ENCODE measurements at places on chromosomes 6 and 20.

- DNase-seq, result no peak
These were observed 706 bp upstream of the SNX14 start for GRCh38 chr6:85594197-85594930.

GRCh38 chr6:43953256-43953655 lies 174.0 kb downstream of the MRPL14 start:
- no peak for DNase-seq

DNA sequence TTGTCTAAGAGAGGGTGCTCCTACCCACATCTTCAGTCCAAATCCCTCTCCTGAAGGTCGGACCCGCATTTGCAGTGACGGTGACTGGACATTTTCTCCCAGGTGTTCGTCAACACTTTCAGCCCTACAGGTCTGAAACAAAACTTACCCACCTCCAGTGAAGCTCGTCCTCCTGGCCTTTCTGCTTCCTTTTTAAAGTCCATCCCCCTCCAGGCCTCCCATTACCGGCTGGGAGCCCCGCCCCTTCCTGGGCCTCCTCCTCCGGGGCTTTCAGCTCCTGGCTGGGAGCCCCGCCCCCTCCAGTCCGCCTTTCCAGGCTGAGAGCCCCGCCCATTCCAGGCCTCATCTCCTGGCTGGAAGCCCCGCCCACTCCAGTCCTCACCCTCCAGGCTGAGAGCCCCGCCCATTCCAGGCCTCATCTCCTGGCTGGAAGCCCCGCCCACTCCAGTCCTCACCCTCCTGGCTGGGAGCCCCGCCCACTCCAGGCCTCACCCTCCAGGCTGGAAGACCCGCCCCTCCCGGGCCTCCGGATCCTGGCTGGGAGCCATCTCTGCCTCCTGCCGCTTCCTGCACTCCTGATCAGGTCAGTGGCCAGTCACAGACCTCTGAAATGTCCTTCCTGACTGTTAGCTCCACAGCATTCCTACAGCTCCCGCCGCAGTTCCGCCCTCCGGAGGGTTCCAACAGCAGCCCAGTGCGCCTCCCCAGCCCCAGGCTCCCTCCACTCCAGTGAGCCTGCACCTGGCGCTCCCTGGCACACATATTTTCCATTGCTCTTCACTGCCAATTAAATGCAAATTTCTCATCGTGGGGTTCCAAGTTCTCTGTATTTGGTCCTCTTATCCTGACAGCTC lies 98.5 kb downstream of the LY86 start:
- peak; percentile 93 for DNase-seq

GRCh38 chr20:35091816-35092523 lies 637 bp downstream of the TRPC4AP start:
- peak; percentile 31 for DNase-seq

- DNase-seq, result no peak
These were observed 139.0 kb downstream of the EYA2 start for GRCh38 chr20:47033665-47034064.

All from mesenchymal stem cell (in vitro differentiated cells and primary cell).